ENCODE measurements at places on chromosomes 12 and 14. TPM values are rescaled to one million over a fixed set of nuclear protein-coding genes. Genes with fewer than 3 reads are reported as not detected.

Gene PPP1R1A
- total RNA-seq, result 0.54 TPM

Gene XRCC3
- 13.5 TPM for total RNA-seq

Gene GUCY2C
- total RNA-seq, result not detected

Gene C12orf50
- total RNA-seq, result not detected

Gene ACVRL1
- 187 TPM for total RNA-seq

Gene MYF6
- total RNA-seq, result not detected

Gene P3H3
- total RNA-seq, result 86.2 TPM

Gene MUCL1
- not detected for total RNA-seq

Gene CCDC196
- not detected for total RNA-seq

Gene COCH
- 0.20 TPM for total RNA-seq

Gene CPNE8
- total RNA-seq, result 9.1 TPM

Gene CEBPE
- not detected for total RNA-seq
